ENCODE measurements at places on chromosomes 7 and 10.

DNA sequence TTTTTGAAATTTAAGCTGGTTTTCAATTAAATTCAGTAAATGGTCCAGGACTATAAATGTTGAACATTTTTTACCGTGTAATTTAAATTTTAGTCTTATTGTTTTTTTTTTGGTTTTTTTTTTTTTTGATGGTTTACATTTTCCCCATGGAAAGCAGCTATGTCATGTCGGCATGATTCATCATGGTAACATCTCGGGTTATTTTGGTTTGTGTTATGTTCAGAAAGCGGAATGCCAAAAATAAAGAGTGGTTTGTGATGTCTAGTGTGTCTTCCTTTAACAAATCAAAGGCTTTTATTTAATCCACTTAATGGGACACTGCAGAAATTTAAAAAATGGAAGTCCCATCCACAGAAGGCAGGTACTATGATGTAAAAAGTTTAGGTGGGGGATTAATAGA is 58.5 kb downstream of the TRUB1 start:
- peak; percentile 9 for DNase-seq

- DNase-seq = no peak
These were observed 73.5 kb upstream of the VIPR2 start for GRCh38 chr7:159218170-159218569.

- DNase-seq = peak; percentile 62
These were observed 26.8 kb downstream of the CFAP69 start for GRCh38 chr7:90271753-90272152.

DNA sequence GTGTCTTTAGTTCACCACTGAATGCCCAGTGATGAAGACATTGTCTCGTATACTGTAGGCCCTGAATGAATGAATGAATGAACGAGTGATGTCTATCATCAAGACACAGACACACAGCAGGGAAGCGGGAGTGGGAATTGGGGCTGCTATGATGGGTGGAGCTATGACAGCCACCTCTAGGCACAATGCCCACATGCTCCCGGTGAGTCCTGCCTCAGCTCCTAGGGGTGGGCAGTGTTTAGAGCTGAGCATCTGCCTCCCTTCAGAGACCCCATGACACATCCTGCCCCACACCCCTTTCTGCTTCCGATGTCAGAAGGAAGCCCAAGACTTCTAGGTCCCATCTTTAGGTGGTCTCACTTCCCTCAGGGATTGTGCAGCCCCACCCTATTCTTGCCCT is 714.1 kb downstream of the PARD3 start:
- DNase-seq = no peak

DNA sequence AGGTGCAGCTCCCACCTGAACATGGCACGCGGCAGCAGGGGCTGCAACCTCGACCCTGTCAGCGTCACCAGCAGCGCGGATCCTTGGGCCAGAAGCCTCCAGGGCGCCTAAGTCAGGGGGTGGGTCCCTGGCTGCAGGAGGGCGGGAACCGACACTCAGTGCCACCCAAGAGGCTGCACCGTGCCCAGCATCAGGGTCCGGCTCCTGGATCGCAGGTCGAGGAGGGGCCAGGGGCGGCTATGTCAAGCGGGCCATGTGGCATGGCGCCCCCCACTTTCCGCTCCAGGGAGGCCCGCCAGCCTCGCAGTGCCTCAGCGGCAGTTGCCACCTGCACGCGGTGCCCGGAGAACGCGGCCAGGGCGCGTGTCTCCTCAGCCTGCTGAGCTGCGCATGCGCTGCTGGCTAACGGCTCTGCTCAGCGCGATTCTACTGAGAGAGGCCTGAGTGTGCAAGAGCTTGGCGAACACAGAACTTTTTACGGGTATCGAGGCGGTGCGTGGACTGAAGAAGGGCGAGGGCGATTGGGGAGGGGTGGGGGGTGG is at the start of gene ANKRD30A:
Gene ANKRD30A (plus strand): TSS at position 408 of the 542 bp plus-strand sequence. CDS start 190 bp downstream, outside the sequence.
- no peak for DNase-seq

GRCh38 chr10:50561816-50562215 is 61.9 kb downstream of the SGMS1 start:
- no peak for DNase-seq
